A549 treated with RU486 at 1 μM for 4 hours (cell line): ENCODE measurements at places on chromosomes 2 and 18. TPM values are rescaled to one million over a fixed set of nuclear protein-coding genes. Genes with fewer than 3 reads are reported as not detected.

The INPP4A gene
- 5.6 to 10.4 TPM (median 9.0 TPM) in 5 replicates for total RNA-seq

The OSGEPL1 gene
- 2.4 to 4.5 TPM (median 4.0 TPM) in 5 replicates for total RNA-seq

The ANKRD36C gene
- 2.7 to 5.2 TPM (median 3.7 TPM) in 5 replicates for total RNA-seq

The RNF181 gene
- 183 to 198 TPM (median 189 TPM) in 5 replicates for total RNA-seq

The ATP6V1C2 gene
- 0.06 to 0.30 TPM (median 0.14 TPM) in 5 replicates for total RNA-seq

The CABLES1 gene
- total RNA-seq = 12.2 to 14.0 TPM (median 13.3 TPM) in 5 replicates

The AGXT gene
- not detected in 5 replicates for total RNA-seq

The ARMC9 gene
- total RNA-seq = 13.3 to 16.7 TPM (median 15.8 TPM) in 5 replicates

The GALR1 gene
- total RNA-seq = not detected in 5 replicates

The EFR3B gene
- total RNA-seq = 11.7 to 14.9 TPM (median 13.9 TPM) in 5 replicates

The SPATS2L gene
- 130 to 141 TPM (median 133 TPM) in 5 replicates for total RNA-seq

The TEX44 gene
- total RNA-seq = not detected in 5 replicates

The EGR4 gene
- total RNA-seq = 0.17 to 0.37 TPM (median 0.27 TPM) in 5 replicates

The ANKAR gene
- total RNA-seq = 0.97 to 1.9 TPM (median 1.1 TPM) in 5 replicates

The DOK6 gene
- not detected in 5 replicates for total RNA-seq

The TMEM37 gene
- total RNA-seq = 1.5 to 2.7 TPM (median 2.2 TPM) in 5 replicates

The STAT4 gene
- 3.4 to 4.9 TPM (median 4.3 TPM) in 5 replicates for total RNA-seq
